ENCODE measurements at places on chromosomes 7 and 10.

DNA sequence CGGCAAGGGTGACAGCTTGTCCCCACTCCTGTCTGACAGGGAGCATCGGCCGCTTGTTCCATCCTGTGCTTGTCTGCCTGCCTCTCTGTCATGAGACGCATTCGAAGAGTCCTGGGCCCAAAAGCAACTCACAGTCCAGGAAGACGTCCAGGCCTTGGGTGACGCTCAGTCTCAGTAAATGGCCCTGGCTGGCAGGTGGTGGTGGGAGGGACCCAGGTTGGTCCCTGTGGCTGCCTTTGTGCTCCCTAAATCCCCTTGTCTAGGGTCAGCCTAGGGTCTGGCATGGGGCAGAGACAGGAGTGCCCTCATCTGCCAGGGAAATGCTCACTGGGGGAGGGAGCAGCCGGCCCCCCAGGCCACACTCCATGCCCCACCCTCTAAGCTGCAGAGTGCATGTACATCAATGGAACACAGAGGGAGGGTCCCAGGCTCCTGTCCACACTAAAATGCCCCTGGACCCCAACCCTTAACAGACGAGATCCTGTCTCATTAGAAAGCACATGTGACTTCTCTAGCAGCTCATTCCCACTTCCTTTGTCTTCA lies 295.2 kb upstream of the ZNF32 start:
- no peak for DNase-seq

DNA sequence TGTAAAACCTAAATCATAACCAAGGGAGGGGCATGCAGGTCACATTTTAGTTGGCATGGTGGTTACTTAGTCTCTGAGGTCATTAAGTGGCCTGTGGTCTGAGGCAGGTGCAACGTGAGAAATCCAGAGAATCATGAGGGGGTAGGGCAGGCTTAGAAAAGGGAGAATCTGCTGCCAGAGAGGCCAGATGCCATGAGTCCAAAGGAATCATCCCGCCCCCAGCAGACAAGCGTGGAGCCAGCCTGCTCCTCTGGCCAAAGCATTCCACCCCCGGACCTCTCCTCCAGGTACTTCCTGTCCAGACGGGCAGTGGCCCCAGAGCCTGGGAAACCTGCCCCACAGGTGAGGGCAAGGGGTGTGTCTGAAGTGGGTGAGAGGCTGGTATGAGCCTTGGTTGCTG lies 196.4 kb upstream of the ZNF32 start:
- no peak for DNase-seq

DNA sequence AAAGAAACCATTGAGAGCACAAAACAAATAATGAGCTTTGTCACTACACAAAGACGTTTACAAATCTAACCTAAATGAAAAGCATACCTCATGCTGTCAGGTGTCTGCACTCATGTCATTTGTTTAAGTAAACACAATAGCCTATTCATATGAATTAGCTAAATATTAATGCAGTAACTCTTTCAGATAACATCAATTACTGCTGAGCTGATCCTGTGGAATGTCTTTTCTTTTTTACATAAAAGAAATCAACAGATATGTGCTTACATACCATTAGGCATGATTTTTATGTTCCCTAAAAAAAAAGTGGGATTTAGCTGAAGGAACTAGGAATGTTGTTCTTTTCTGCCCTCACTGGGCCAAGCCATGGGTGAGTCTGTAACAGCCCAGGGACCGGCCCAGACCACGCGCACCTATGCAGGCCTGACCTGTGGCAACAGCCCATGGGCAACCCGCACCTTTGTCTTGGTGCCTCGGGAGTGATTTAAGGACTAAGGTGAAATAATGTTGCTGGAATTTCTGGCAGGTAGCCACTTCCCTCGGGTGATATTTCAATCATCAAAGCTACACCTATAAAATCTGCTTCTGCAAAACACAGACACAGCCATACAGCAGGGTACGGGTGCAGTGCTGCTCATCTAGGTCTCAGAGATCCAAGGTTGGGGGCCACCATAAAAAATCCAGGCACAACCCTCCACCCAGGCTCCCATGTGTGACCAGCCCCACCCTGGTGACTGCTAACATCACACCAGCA lies 44.6 kb downstream of the FGFR2 start:
- DNase-seq: no peak

GRCh38 chr10:14556285-14556956 lies 218.3 kb downstream of the FAM107B start:
- DNase-seq: peak; percentile 26

GRCh38 chr10:124293616-124294449 lies 124.9 kb downstream of the OAT start:
- DNase-seq: no peak

DNA sequence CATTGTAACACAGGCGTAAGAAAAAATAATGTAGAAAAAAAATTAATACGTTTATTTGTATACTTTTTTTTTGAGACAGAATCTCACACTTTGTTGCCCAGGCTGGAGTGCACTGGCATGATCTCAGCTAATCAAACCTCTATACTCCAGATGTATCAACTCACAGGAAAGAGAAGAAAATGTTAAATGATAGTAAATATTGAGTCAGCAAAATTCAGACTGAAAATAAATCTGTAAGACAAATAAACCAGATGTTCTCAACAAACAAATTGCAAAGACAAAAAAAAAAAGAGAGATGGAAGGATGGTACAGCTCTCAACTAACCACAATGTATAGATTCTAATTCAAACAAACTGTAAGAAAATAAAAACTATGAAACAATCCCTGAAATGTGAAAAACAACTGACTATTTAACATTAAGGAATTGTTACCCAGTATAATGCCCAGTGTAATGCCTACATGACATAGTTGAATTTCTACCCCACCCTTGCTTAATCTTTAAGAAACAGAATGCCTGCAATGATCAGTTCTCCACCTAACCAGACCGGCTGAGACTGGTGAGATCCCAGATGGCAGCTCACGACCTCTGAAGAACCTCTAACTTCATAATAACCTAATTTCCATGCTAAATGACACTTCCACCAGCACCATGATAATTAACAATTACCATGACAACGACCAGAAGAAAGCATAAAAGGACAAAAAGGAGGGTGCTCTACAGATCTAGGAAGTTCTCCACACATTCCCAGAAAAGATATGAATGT lies 272.0 kb upstream of the GNAI1 start:
- DNase-seq: no peak

DNA sequence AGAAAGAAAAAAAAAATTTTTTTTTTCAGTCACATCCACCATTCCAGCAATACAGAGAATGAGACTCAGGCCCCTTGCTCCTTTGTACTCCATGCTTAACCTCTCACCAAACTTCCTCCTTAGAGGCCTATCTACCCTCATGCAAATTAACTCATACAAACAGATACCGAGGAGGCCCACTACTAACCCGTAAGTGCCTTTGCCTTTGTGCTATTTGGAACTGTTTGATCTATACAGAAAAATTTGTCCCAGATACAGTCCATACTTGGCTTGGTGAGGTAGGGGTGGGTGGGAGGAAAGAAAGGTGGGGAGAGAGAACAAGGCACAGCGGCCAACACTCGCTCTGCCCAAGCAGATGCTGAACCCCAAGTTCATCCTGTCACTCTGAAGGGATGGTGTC lies 87.8 kb upstream of the DUSP5 start:
- DNase-seq: no peak

- no peak for DNase-seq
These were observed 219.5 kb downstream of the DIP2C start for GRCh38 chr10:469947-470338.

- DNase-seq: peak; percentile 70
These were observed 14.3 kb downstream of the ZC3HAV1 start for GRCh38 chr7:139095194-139095659.

- DNase-seq: no peak
These were observed at the start of gene HECW1 for GRCh38 chr7:43112459-43112940. HECW1 (plus strand) TSS chr7:43112647; CDS start chr7:43243906, 131,259 bp downstream.

GRCh38 chr7:128309976-128310375 lies 33.7 kb downstream of the RBM28 start:
- no peak for DNase-seq

- no peak for DNase-seq
These were observed 24.6 kb downstream of the GLRX3 start for GRCh38 chr10:130160775-130161174.

DNA sequence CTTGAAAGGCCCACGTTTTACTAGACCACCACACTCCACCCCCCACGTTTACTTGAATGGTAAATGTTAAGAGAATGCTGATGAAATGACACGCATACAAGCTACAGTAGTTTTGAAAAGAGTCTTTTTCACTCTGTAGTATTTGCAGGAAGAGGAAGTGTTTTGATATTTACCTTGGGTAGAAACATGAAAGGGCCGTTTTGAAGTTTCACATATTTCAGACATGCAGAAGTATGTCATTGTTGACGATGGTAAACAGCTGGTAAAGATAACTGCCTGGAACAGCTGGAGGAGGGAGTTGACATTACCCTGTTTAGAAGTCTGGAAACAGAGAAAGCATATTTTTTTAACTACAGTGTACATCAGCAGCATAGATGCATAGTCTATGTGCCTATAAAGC lies 160.7 kb downstream of the NXPH1 start:
- no peak for DNase-seq

DNA sequence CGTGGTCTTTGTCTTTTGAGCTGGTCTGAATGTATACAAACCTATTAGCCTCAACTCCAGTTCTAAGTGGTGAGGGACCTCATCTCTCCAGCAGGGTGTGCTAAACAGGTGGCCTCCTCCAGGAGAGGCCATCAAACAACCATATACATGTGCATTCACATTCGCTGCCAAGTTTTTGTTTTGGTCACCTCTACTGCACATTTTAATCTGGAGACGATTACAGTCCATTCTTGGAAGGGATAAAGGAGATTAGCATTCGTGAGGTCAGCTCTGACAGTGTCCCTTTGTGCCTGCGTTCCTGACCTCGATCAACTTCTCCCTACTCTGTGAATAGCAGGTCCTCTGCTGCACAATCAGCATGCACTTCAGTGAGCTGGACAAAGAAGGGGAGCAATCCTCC lies 60.8 kb downstream of the RHOBTB1 start:
- DNase-seq: no peak

DNA sequence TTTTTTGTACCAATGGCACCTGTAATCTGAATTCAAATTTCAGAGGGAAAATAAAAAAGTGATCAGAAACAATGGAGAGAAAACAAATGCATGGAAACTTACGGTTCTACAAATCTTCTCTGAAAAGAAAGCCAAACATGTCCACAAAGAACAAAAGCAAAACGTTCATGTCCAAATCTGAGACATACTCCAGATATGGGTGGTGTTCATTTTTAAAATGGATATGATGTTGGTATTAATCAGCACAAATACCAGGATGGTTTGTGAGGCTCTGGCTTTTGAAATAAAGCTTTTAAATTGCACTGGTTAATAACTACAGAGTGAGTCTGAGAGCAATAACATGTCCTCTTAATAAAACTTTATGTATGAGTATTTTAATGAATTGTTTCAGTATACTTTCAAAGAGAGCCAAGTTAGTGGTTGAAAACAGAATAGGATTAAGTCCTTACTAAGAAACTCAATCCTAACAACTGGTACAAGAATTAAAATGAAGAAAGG lies 366.4 kb downstream of the INHBA start:
- DNase-seq: no peak

- DNase-seq: no peak
These were observed 65.4 kb upstream of the DNAJB6 start for GRCh38 chr7:157271315-157271990.

GRCh38 chr7:90654718-90655427 lies 58.8 kb downstream of the CDK14 start:
- DNase-seq: no peak

DNA sequence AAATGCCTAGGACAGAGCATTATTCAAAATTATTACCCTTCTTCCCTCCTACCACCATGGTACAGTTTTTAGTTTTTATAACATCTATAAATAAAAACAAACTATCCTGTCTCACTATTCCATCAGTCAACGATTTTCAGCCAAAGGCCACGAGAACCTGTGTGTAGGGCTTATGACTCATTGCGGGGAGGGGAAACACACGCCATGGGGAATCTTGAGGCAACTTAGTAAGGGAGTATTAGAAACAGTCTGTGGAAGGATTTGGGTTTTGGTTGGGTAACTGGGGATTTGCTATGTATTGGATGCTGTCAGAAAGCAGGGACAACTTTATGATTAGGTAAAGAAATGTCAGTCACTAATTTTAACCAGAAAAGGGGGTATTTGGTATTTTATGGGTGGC lies 14.7 kb downstream of the GPR141 start:
- DNase-seq: no peak

DNA sequence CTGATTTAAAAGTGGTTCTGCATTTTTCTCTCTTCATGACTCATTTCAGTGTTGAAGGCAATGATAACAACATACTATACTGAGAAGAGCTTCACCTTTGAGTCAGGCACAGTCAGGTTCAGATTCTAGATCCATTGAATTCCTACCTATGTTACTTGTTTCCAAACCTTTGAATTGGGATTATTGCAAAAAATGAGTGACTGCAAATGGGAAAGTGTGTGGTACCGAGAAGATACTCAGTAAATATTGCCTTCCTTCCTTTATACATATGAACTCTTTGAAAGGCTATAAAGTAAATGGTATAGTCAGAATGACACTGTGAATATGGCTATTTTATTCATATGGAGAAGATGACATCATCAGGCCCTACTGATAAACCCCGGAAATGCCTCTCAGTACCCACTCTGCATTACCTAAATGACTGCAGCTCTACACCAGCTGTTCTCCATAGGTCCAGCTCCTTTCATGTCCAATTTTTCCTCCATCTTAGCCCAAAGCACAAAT lies 66.7 kb upstream of the FGL2 start:
- DNase-seq: peak; percentile 20

DNA sequence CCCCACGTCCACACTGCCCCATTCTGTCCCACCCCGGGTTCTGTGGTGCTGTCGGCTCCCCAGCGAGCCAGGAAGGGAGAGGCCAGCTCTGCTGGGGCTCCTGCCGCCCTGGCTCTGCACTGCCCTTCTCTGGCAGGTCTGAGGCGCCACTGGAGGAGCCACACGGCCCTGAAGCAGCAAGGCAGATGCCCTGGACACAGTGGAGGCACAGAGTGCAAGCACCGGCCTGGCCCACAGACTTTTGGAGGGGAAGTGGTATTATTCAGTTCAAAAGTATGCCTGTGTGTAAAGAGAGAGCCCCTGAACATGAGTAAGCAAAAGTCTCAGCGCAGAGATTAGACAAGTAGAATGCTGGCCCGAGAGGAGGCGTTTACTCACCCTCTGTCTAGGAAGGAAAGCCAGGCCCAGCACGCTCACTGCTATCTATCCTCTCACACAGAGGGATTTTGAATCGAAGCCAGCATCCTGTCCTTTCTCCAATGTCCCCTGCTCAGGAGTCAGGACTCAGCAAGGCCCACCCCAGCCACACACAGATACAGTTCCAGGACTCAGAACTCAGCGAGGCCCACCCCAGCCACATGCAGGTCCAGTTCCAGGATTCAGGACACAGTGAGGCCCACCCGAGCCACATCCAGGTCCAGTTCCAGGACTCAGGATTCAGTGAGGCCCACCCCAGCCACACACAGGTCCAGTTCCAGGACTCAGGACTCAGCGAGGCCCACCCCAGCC lies 115.0 kb downstream of the EGFR start:
- DNase-seq: no peak

All from GM18507 (cell line).